DMS79 (cell line): ENCODE measurements at places on chromosomes 2 and 18.

- DNase-seq, result peak; percentile 79
Observed at GRCh38 chr2:44358503-44358902, 2.8 kb downstream of the PREPL start.

GRCh38 chr2:200351815-200352214, 45.3 kb downstream of the SPATS2L start:
- no peak for DNase-seq

DNA sequence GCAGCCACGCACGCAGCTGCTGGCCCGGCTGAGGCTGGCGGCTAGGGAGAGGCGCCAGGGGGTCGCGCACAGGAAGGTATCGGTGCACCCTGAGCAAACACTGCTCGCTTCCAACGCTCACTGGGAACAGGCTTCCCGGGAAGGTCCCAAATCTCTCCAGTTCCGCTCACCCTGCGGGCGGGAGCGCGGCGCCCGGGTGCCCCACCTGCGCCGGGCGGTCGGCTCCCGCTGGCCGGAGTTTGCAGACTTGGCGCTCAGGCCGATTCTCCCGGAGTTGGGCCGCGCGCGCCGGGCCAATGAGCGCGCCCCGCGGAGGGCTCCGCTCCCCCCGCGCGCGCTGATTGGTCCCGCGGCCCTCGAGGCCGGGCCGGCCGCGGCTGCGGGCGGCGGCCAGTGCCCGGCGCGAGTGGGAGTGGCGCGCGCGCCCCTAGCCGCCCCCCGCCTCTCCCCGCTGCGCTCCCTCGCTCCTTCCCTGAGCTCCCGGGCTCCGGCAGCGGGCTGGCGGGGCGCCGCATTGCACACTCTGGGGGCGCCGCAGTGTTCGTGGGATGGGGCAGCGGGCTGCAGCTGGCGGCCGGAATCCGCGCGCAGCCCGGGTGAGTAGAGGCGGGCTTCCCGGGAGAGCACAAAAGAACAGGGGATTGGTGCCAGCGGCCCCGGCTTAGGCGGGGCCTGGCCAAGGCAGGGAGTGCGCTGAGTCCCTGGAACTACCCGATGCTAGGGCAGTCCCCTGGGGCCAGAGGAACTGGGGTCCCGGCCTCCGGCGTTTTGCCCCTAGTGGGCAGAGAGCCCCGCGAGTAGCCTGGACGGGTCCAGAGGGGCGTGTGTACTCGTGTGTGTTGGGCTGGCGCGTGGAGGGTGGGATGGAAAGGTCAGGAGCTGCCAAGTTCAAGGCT, at the start of gene LYPD6:
TSS of gene LYPD6 (plus strand) at position 461 of the 896 bp plus-strand sequence. CDS start 107,122 bp downstream, outside the sequence.
- peak; percentile 7 for DNase-seq

- DNase-seq, result no peak
Observed at GRCh38 chr2:205612636-205613035, 69.7 kb upstream of the NRP2 start.

DNA sequence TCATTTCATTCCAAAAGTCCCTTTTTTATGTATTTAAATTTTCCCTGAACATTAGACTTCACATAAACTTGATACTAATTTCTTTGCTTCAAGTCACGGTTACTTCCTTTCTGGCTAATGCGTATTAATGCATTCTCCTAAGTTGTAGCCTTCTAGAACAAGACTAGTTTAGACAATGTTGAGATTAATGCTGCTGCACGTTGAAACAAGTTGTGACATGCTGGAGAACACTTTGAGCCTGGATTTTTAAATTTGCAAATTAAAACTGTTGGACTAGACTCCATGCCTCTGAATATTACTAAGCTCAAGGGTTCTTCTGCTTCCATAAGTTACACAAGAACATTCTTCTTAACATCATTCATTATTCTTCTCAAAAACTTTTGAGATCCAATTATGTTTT, 29.1 kb downstream of the ID2 start:
- peak; percentile 51 for DNase-seq

DNA sequence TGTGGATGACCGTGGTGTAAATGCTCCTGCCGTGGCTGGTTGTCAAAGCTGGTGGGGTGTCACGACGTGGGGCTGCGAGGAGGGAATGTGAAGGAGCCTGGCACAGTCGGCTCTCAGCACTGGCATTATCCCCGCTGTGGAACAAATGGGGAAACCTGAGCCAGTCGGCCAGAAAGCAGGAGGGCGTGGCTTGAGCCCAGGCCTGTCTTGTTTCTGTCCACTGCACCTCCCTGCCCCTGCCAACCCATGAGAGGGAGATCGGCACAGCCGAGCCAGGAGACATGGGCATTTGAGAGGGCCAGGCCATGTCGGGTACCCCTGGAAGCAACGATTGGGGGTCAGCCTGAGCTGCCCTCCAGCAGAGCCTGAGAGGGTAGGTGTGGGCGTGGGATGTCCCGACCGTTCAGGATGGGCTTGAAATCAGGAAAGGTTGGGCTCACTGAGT, 44.5 kb downstream of the PDIA6 start:
- DNase-seq, result no peak

- DNase-seq, result no peak
Observed at GRCh38 chr18:22493255-22493654, 75.5 kb upstream of the CTAGE1 start.

DNA sequence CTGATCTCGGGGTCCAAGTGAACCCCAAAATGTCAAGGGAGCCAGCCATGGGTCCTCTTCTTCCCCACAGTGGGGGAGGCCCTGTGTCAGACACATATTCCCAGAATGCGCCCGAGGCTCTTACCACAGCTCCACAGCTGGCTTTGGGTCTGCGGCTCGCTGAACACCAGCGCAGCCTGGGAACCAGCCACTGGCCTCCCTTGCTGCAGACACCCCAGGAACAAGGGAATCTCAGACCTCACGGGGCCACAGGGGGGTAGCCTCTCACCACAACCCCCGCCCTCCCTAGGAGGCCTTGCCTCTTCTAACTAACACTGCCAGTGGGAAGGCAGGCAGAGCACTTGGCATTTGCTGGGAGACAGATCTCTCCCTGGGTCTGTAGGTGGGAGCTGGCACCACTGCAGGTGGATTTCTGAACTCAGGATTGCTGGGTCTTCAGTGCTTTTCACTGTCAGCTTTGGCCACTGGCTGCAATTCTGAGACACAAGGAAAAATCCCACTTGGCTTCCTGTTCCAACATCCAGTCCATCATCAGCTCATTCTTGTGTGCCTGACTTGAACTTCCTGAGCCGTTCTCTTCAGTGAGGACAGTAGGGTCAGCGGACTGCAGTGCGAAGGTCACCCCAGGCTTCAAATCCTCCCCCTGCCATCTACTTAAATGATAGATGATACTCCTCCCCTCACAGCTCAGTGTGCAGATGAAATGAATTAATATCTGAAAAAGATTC, 128.7 kb downstream of the CAPN13 start:
- no peak for DNase-seq

DNA sequence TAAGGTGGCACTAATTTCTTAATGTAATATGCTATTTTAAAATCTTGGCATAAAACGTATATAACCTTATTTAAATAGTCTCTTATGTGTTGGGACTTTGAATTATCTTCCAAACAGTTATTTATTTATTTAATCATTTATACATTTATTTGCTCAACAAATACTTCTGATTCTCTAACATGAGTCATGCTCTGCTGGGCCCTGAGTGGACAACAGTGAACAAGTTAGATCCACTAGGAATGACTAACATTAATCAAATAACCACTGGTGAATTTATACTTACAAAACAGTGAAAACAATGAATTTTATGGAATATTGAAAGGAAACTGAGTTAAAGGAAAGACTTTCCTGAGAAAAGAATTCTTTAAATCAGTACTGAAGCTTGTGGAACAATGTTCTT, 1257.2 kb upstream of the CHAC2 start:
- DNase-seq, result no peak

GRCh38 chr2:233255151-233255550, 3.7 kb downstream of the ATG16L1 start:
- DNase-seq, result no peak

GRCh38 chr2:25315316-25315680, 26.4 kb downstream of the DNMT3A start:
- no peak for DNase-seq

GRCh38 chr2:65343386-65343785, 89.0 kb downstream of the SPRED2 start:
- DNase-seq, result no peak

DNA sequence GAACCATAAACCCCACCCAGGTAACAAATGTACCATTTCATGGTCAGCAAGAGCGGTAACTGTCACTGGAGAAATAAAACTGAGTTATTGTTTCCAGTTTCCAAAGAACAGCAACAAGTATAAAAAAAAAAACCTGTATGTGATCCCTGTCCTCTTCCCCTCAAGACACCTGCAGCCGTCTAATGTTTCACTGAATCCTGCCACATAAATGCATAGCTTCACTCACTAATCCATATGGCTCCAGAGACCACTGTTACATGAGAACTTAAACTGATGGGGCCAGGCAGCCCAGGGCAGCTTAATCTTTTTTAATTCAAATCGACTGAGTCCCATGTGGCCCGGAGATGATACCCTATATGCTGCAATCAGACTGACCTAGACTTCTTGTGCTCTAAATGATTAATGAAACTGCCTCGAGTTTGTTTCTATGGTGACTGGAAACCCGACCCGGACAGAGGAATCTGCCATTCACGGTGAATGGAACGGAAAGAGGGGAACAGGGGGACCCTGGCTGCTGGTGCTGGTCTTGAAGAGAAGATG, 60.9 kb upstream of the SIX2 start:
- no peak for DNase-seq

DNA sequence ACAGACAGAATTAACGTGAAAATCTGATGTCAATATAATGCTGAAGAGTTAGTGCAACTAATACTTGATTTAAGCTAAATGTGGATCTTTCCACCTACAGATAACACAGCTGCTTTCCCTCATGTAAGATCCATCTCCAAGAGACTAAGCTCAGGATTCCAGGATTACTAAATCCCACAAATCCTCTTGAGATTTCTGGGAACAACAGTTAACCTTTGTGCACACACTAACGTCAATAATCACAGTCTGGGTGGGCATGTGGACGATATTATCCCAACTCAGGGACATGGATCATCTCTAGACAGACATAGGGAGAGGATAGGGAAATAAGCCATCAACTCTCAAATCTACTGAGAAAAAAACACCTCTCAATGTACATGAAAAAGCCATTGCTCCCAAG, 432.6 kb downstream of the SATB2 start:
- DNase-seq, result no peak

DNA sequence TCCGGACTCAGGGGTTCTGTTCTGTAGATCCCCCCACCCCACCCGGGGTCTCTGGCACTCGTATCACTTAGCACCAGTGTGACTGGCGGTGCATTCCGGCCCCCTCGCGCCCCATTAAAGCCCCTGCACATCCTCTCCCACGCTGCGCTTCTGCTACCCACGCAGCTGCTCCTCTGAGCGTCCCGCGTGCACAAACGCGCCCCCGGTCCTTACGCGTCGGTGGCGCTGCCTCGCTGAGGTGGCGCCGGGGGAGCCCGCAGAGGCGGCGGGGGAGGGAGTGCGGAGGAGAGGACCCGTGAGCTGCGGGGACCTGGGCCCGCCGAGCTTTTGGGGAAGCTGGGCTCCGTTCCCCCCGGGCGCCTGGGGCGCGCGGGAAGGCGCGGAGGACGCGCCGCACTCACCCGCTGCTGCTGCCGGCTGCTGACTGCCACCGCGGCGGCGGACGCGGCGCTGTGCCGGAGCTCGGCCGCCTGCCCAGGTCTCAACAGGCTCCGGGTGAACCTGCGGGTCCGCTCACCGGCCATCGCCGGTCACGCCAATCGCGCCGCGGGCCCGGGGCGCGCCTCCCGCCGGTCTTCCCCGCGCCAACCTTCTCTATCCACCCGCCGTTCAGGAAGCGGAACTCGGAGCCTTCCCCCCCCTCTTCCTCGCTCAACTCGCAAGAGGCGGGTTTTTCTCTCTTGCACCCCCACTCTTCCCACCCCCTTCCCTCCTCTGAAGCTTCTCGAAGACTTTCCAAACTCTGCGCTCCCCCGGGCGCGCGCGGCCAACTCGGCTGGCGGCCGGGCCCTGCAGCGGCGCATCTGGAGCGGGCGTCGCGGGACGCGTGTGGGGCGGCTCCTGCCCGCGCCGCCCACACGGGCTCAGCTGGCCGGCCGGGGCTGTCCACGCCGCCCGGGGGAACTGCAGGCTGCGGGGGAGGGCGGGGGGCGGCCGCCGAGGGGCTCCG, at the start of gene DOCK10:
TSS of gene DOCK10 (minus strand) at position 618 of the 949 bp plus-strand sequence. CDS start at position 524, 94 bp downstream.
- no peak for DNase-seq

DNA sequence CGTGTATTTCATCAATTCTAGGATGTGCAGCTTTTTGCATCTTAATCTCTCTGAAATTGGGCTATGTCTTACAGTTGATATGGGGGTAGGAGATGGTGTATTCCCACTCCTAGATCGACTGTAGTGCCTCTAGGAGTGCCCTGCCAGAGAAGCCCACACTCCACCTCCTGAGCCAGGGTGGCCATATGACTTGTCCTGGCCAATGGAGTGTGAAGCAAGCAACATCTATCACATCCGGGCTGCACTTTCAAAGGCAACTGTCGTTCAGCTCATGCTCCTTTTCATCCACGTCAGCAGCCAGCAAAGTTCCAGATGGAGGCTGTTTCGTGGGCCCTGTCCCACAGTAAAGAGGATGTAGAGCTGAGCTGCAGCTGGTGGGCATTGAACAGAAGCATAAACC, 149.4 kb upstream of the SLC1A4 start:
- no peak for DNase-seq

- no peak for DNase-seq
Observed at GRCh38 chr2:120863661-120864320, 128.1 kb downstream of the GLI2 start.

GRCh38 chr18:75760208-75760607, 332.7 kb upstream of the SMIM21 start:
- no peak for DNase-seq

- DNase-seq, result no peak
Observed at GRCh38 chr2:32464431-32464830, 107.6 kb downstream of the BIRC6 start.

GRCh38 chr2:73175663-73176204, 26.6 kb upstream of the NOTO start:
- DNase-seq, result peak; percentile 25

- DNase-seq, result no peak
Observed at GRCh38 chr2:51291762-51292551, 260.0 kb upstream of the NRXN1 start.

GRCh38 chr2:168490015-168490874, 34.2 kb downstream of the CERS6 start:
- DNase-seq, result no peak

DNA sequence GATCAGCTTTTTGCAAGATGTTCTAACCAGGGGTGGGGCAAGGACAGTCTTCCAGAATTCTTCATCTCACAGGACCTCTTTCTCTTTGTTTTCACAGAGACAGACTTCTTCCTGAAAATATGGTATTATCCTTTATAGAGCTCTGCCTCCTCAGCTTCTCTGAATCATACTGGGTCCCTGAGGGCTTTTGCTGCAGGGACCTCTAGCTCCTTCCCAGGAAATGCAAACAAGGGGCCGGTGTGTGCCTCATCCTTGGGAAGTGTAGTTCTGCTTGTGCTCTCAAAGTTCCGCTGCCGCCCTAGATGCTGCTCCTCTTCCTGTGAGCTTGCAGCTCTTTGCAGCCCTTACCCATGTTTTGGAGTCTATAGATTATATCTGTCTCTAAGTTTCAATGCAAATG, 99.5 kb upstream of the NPAS2 start:
- no peak for DNase-seq
